SK-N-DZ (cell line): ENCODE measurements at places on chromosomes 3 and 15.

- DNase-seq = no peak
Observed at GRCh38 chr3:105997800-105998526, 129.2 kb upstream of the CBLB start.

DNA sequence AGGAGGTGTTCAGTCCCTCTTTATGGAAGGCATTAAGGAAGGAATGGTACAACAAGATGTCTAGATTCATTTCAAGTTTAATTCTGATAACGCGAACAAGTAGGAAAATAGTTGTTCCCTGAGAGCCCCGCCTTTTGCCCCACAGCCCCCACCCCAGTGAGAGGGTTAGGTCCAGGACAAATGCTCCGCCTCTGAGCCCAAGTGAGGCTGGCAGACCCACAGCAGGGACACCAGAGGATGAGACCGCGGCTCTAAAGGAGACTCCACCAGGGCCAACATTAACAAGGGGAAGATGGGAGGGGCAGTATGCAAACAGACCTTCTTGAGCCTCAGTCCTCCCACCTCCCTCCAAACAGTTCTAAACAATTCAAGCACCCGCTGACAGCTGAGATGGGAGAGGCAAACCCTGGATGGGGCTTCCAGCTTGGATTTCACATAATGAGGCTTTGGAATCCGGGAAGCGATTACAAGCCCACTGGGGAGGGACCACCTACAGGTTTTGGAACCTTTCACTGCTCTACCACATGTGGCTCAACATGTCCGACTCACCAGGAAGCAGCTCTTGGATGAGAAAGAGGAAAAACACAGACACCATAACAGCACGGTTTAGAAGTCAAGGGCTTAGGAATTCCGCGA, 42.9 kb upstream of the IREB2 start:
- DNase-seq = no peak

GRCh38 chr15:69460481-69460880, 7.9 kb downstream of the RPLP1 start:
- DNase-seq = no peak

- no peak for DNase-seq
Observed at GRCh38 chr3:58800940-58801339, 134.4 kb upstream of the FAM3D start.

GRCh38 chr15:45486317-45486716, 36.2 kb downstream of the SLC30A4 start:
- DNase-seq = no peak

DNA sequence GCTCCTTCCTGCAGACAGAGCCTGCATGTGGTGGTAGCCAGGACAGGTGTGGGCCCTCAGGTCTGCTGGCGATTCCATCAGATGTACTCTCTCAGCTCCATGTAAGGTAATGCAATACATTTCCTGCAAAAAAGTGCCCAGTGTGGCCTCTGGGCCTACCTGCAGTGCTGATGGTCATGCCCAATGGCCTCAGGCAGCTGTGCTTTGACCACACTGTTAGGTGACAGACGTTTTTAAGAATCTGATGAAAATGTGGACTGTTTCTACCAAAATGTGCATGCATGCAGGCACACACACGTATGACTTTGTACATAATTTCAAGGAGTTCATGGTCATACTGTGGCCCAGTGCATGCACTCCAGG, 152.9 kb downstream of the RAB11A start:
- no peak for DNase-seq
